ENCODE measurements at places on chromosomes 5 and 9. TPM values are rescaled to one million over a fixed set of nuclear protein-coding genes. Genes with fewer than 3 reads are reported as not detected.

- no peak for DNase-seq
Observed at GRCh38 chr9:72675586-72675985, 154.2 kb downstream of the TMC1 start.

GRCh38 chr9:78778861-78779374 lies 482.0 kb downstream of the PSAT1 start:
- no peak for DNase-seq

GRCh38 chr5:170471551-170472178 lies 32.2 kb upstream of the KCNIP1 start:
- DNase-seq: no peak

GRCh38 chr9:69816735-69817134 lies 3.9 kb upstream of the CFAP95 start:
- no peak for DNase-seq

GRCh38 chr5:178098685-178099084 lies 14.6 kb upstream of the N4BP3 start:
- DNase-seq: no peak

DNA sequence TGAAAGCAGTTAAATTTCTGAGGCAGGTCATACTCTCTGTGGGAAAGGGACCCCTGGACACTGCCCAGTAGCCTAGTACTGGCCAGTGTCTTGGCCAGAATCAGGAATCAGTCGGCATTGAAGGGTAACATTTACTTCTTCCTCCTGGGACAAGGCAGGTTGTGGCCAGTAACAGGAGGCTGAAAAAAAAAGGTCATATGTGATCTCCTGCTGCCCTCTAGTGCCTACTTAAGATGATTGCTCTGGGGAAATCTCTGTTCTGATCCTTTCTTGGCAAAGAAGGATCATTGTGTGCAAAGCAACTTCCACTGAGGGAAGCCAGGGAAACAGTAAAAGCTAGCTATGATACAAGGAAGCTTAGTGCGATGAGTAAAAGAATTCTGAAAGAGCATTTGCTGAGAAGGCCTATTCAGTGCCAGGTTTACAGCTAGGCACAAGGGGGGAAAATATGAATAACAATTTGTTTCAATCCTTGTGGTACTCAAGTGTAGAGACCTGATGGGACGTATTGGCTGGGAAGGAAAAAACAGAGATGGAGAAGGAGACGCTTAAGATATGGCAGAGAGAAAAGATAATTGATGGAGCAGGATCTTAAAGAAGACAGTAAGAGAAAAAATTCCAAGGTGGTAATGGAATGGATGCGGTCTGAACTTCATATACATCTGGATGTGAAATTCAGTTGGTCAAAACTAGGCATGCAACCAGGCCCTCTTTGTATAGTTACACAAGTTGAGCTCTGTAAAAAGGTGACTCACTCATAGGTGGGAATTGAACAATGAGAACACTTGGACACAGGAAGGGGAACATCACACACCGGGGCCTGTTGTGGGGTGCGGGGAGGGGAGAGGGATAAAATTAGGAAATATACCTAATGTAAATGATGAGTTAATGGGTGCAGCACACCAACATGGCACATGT lies 25.8 kb upstream of the TRIM32 start:
- DNase-seq: peak; percentile 90

DNA sequence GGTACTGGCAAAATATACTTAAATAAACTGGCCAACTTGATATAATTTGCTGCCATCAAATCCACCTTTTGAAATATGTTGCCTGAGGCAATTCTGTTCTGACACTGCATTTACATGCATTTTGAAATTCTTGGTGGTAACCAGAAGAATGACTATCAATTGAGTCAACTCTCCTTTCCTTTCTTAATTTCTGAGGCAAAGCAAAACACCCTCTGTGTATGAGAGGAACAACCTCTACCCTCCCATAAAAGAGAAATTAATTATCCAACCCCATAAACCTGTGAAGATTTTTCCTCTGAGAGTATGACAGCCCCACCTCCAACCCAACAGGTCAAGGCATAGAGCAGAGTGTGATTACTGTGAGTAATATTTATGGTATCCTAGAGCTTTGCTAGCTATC lies 286.8 kb downstream of the NR2F1-AS1 start:
- DNase-seq: no peak

DNA sequence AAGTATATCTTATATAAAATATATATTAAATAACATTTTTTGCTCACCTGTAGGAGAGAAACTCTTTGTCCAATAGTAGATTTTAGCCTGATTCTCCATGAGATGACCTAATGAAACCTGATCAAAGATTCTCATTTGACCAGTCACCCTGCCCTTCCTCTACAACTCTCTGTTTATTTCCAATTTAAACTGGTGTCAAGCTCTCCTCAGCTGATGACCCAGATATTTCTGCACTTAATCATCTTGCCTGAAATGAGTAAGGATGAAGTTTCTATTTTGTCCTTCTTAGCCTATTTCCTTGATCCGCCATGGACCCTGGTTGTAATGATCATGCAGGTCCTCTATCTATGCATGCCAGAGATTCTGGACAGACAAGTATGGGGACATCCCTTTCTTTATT lies 179.3 kb upstream of the FGF10 start:
- DNase-seq: no peak

GRCh38 chr9:9612270-9612669 lies 1000.5 kb downstream of the PTPRD start:
- DNase-seq: no peak

DNA sequence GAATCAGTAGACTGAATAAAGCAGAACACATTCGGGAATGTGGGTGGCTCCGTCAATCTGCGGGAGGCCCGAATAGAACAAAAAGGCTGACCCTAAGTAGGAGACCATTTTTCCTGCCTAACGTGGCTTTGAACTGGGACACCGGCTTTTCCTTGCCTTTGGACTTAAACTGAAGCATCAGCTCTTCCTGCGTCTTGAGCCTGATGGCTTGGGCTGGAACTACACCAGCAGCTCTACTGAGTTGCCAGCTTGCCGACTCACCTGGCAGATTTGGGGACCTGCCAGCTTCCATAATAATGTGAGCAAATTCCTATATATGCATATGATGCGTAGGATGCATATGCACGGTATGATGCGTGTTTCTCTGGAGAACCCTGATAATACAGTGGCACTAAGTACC lies 111.3 kb downstream of the DAPK1 start:
- DNase-seq: no peak

DNA sequence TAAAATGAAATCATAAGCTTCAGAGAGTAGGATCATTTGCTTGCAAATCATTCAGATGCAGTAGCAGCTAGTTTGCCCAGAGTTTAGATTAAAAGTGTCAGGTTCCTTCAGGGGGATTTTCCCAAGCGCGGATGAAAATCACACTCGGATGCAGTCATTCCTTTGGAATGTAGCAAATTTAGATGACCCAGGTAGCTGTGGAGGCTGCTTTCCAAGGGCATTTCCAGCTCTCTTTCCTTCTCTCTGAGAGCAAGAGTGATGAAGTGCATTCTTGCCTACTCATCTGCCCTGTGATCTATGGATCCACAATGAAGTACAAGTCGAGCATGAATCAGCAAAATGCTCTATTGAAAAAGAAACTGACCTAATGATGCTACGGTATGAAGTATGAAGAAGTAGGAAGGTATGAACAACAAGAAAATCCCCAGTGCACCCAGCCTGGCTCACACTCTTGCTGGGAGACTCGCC lies 200.2 kb downstream of the PLK2 start:
- no peak for DNase-seq

GRCh38 chr9:11443631-11444030 lies 830.8 kb upstream of the PTPRD start:
- DNase-seq: no peak

DNA sequence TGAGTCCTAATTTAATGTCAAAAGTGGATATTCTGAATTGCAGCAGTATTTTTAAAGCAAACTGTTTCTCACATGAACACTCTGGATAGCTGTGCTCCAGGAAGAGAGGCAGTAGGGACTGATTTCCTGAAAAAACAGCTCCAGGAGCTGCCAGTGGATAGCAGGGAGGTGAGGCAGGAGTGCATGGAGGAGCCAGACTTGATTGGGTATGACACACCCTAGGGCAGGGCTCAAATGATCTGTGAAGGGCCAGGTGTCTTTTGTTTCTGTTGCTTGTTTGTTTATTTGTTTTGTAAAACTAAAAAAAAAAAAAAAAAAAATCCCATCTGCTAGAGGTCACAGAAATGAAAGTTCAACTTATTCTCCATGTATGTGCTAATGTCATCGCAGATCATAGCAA lies 83.4 kb downstream of the ADRB2 start:
- no peak for DNase-seq

- no peak for DNase-seq
Observed at GRCh38 chr5:2685651-2686272, 65.7 kb downstream of the IRX2 start.

GRCh38 chr5:122311497-122311960 lies 508 bp upstream of the SNCAIP start:
- DNase-seq: no peak

DNA sequence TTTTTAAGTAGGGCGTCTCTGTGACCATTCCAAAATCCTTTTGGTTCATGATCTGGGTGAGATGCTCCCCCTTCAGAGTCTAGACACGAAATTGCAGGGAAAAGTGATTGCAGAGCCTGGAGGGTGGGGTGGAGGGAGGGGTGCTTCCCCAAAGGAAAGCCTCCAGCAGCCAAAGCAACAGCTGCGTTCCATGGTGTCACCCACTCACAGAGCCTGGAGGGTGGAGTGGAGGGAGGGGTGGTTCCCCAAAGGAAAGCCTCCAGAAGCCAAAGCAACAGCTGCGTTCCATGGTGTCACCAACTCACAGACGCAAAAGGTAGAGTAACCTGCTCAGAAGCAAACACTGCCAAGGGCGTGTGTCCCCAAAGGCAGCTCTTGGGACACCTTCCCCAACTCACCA lies 22.6 kb downstream of the SLC6A18 start:
- DNase-seq: no peak

DNA sequence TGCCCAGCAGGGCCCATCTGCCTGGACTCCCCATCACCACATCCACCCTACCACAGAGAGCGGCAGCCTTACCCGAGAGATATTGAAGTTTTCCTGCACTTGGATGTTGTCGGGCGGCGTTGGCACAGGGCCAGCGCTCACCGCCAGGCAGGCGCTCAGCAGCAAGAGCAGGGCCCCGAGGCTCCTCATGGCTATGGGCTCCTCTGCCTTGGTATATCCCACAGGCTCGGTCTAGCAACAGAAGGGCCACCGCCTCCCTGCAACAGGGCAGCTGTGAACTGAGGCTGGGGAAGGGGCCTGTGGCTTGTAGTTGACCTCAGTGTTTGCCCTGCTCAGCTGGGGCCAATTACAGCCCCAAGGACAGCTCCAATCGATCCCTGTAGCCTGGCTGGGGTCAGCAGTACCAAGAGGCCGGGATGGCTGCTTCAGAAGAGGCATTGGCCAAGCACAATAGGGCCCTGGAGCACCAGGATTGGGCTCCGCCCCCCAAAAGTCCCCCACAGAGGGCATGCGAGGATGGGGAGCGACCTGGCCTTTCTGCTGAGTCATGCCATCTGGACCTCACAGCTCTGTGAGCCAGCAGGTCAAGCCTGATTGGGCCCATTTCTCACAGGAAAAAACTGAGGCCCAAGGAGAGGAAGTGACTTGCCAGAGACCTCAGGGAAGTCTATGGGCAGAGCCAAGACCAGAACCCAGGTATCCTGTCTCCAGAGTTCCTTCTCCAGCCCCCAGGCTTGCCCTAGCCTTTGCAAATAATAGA lies at the start of gene AMBP:
Gene AMBP, minus strand, starts transcription at position 280 of the 760 bp plus-strand sequence. Its CDS starts 91 bp downstream, at position 189.
- DNase-seq: no peak

GRCh38 chr9:83204047-83204446 lies 141.1 kb upstream of the RASEF start:
- DNase-seq: no peak

DNA sequence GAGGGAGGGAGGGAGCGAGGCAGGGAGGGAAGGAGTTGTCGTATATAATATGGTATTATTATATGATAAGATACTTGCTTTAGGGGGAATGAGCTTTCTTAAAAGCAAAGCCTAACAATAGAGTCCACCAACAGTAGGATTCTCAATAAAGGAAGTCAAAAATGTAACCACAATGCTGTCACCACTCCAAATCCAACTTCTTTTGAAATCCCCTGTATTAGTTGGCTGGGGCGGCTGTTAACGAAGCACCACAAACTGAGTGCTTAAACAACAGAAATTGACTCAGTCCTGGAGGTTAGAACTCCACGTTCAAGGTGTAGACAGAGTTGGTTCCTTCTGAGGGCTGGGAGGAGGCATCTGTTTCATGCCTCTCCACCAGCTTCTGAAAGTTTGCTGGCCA lies 23.1 kb downstream of the GAS1 start:
- DNase-seq: no peak

DNA sequence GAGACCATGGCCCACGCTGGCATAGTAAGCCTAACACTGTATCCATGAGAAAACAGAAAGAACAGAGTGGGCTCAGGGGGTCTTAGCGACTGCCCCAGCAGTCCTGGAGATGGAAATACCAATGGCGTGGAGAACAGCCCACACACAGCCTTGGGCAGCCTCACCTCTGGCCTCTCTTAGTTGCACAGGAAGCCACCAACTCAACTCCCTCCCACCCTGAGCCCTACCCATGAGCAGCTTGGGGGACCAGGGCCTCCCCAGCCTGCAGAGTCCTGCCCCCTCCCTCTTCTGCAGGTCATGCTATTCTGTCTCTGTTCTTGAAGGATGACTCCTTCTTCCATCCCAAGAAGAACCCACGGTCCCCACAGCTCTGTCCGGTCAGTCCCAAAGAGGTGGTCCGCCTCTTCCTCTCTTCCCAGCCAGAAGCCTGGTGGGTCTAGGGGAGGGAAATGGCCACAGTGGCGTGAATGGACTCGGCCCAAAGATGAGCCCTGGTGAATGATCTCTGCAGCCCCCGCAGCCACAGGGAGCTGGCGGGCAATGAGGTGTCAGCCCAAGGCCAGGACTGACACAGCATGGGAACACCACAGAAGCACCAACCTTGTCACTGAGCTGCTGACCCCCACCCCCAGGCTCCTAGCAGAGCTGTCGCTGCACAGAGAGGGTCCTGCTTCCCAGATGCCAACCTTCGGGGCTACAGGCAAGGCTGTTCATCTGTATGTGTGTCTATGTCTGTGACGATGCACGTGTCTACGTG lies 131.2 kb downstream of the ROR2 start:
- DNase-seq: no peak

DNA sequence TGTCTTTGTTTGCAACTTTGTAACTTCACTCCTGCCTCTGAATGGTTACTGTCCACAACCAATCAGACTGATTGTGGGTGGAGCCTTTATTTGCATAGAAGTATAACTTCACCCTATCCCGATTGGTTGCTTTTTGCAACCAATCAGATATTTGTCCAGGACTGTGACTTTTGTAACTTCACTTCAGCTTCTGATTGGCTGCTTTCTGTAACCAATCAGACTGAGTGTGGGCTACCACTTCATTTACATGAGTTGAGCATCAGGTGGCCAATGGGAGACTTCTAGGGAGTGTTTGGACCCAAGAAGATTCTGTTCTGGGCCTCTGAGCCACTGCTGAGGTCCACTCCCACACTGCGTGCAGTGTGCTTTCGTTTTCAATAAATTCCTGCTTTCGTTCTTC lies 1810.7 kb upstream of the CDH6 start:
- DNase-seq: no peak

The S1PR3 gene
- 26.2 TPM for total RNA-seq

The UGT3A1 gene
- total RNA-seq: under 0.01 TPM

The GFI1B gene
- total RNA-seq: 0.50 TPM

The OGN gene
- total RNA-seq: 576 TPM

The SLC6A19 gene
- total RNA-seq: 0.06 TPM

The MEIKIN gene
- 1.9 TPM for total RNA-seq

Data from spinal cord (tissue), 10 donors.